HepG2 (cell line): ENCODE measurements at places on chromosomes 5 and 9.

DNA sequence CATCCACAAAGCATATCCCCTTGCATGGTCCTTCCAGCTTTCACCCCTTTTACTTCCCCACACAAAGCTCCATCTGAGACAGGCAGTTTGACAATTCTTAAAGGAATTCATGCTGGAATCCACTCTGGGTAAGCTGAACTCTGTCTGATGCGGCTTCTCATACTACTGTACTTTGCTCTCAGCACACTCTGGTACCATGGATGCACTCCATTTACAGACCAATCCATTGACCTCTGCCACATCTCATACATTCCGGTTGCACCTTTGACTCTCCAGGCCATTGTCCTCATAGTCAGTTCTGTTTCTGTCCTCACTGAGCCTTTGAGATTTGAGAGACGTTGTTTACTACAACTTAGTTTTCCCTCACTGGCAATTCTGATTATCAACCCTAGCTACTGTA is 12.2 kb downstream of the SPATA9 start:
- DNase-seq: peak; percentile 28

DNA sequence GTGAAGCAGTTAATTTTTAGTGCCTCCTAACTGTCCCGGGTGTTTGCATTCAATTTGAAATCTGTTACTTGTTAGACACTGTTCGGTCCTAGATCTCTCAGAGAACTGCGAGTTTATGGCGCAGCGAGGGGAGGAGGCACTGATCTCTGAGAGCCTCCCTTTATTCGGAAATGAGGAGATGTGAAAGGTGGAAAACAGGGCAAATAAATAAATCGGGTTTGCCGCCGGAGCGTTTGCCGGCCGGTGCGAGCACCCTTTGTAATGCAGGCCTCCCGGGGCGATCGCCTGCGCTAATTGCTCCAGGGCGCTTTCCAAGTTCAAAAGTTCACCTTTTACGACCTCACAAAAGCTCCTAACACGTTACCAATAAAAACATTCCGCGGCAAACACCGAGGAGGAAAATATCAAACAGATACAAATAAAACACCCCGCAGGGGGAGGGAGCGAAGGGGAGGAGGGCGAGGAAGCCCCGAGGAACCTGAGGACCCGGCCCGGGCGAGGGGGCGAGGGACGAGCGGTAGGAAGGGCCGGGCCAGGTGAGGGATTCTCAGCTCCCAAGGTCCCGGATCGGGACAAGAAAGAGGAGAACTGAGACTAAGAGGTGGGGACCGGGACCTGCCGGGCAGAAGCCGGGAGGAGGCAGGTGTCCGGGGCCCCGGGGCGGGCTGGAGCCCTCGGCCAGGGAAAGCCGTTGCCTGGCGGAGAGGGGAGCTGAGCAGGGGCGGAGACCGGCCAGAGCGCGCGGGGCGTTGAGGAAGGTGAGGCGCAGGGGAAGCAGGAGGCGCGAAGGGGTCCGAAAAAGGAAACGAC is 1.4 kb downstream of the NR6A1 start:
- peak; percentile 51 for DNase-seq

- DNase-seq: no peak
Observed at GRCh38 chr5:69219939-69220338, 14.7 kb upstream of the CDK7 start.

GRCh38 chr5:59067956-59068656 is 485.2 kb downstream of the RAB3C start:
- no peak for DNase-seq

DNA sequence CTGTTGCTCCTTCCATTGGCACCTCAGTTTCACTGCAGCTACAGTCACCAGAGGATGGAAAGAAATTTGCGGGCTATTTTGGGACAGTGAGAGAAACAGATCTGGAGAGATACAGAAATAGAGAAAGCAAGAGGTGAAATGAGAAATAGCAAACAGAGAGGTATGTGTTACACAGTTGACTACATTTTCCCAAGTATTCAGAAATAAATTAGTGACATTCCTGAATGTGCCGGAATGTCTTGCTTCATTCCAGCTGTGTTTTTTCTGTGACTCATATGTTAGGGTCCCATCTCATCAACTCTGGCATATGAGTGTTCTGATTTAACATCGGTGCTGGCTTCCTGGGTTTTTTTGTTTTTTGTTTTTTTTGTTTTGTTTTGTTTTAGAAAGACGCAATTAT is 63.8 kb upstream of the ZNF462 start:
- DNase-seq: peak; percentile 2

- no peak for DNase-seq
Observed at GRCh38 chr5:61505281-61505680, 173.2 kb downstream of the ZSWIM6 start.

DNA sequence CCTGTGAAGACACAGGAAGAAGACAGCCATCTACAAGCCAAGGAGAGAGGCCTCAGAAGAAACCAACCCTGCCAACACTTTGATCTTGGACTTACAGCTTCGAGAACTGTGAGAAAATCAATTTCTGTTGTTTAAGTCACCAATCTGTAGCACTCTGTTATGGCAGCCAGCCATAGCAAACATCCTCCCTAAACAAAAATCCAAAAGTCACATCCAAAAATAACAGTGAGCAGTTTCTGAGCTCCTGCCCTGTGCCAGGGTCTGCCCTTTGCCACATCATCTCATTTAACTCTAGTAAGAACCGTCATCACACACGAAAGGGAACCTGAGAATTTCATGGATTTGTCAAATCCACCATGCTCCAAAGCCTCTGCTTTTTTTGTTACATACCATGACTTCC is 118.8 kb downstream of the TRIM36 start:
- no peak for DNase-seq

DNA sequence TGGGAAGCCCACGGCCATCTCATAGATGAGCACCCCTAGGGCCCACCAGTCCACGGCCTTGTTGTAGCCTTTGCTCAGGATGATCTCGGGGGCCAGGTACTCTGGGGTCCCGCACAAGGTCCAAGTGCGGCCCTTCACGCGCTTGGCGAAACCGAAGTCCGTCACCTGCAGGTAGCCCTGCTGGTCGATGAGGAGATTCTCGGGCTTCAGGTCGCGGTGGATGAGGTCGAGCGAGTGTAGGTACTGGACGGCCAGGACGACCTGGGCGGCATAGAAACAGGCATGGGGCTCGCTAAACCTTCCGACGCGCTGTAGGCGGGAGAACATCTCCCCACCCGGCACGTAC is 558 bp downstream of the PRKACG start:
- no peak for DNase-seq

DNA sequence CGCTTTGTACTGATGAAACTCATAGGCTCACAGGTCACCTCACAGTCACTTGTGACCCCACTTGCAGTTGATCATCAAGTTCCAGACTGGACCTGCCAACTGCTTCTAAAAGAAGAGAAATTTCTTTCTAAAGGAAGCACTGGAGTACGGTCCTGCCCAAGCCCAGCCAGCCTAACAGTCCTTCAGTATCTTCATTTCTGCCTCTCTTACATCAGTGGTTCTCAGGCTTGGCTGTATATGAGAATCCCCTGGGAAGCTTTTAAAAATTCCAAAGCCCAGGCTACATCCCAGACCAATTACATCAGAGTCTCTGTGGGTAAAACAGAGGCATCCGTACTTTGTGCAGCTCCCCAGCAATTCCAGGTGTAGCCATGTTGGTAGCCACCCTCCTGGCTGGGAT is 282.1 kb downstream of the NFIB start:
- DNase-seq: no peak

DNA sequence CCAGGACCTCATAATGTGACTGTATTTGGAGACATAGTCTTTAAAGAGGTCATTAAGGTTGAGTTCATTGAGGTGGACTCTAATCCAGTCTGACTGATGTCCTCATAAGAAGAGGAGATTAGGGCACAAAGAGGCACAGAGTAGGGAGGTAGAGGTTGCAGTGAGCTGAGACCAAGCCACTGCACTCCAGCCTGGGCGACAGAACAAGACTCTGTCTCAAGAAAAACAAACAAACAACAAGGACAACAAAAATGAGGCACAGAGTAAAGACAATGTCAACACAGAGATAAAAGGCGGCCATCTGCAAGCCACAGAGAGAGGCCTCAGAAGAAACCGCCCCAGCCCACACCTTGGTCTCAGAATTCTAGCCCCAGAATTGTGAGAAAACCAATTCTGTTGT is 17.0 kb upstream of the TDRD7 start:
- peak; percentile 85 for DNase-seq

- DNase-seq: no peak
Observed at GRCh38 chr9:78698371-78698770, 401.4 kb downstream of the PSAT1 start.

GRCh38 chr5:150487199-150488061 is 20.5 kb upstream of the NDST1 start:
- peak; percentile 80 for DNase-seq

- DNase-seq: no peak
Observed at GRCh38 chr5:42640835-42641234, 115.8 kb upstream of the CCDC152 start.

GRCh38 chr5:90182726-90183125 is 226.8 kb downstream of the CETN3 start:
- DNase-seq: no peak

DNA sequence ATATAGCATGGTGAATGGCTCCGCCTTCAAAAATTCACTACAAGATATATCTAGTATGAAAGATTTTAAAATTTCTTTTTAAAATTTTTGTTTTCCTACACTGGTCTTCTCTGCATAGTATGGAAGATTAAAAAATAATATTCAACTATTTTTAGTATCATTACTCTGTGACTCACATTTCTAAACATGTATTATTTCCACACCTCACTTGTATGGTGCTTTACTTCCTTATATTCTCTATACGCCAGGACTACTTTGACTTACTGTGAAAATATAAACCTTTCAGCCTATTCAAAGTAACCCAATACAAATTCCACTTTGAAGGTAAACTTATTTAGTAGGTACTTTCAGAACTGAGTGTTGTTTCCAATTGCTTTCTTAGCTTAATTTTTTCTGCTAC is 26.8 kb upstream of the TXNDC8 start:
- no peak for DNase-seq

GRCh38 chr5:16510098-16510497 is 44.5 kb upstream of the ZNF622 start:
- no peak for DNase-seq

- no peak for DNase-seq
Observed at GRCh38 chr9:119197893-119198607, 171.2 kb downstream of the BRINP1 start.

DNA sequence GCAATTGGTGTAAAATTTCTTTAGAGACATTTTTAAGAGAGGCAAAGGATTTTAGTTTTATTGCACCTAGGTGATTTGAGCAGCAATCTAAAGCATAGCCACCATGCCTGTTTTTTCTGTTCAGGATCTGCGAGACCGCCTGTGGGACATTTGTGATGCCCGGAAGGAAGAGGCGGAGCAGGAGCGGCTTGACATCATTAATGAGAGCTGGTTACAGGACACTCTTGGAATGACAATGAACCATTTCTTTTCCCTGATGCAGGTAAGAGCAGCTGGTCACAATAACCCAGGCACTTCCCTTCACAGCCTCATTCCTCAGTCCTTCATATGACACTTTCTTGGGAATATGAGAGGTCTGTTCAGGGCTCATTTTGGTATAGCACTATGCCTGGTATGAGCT is 103.2 kb upstream of the IL7R start:
- DNase-seq: no peak

- peak; percentile 81 for DNase-seq
Observed at GRCh38 chr5:143673676-143674468, 138.1 kb upstream of the HMHB1 start.

DNA sequence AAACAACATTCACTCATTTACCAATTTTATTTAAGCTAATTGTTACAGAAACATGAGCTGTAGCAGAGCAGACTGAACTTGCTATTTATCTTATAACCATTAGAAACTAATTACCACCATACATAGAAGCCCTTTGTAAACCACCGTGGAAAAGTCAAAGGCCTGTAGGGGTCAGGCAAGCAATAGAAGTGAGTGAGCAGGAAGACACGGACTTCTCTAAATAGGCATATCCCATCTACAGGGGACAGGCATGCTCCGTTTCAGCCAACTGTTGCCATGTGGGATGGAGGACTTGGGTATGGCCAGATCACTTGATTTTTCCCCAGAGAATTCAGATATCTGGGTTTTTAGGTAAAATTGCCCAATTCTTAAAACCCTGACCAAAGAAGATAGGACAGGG is 44.8 kb downstream of the PRRC1 start:
- peak; percentile 16 for DNase-seq

DNA sequence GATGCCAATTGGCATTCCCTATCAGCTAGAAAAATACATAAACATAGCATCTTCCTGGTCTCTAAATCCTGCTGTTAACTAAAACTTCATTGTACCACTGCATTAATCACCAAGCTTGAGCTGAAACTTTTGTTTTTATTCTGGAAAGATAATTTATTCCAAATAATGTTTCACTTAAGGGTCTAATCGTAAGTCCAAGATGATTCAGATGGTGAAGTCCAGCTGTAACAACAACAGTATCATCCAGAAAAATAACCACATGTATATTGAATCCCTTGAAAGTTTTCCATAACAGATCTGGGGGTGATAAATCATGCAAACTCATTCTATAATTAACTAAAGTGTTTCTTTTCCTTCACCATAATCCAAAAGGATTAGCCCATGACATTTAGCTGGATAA is 23.9 kb downstream of the RORB start:
- no peak for DNase-seq

DNA sequence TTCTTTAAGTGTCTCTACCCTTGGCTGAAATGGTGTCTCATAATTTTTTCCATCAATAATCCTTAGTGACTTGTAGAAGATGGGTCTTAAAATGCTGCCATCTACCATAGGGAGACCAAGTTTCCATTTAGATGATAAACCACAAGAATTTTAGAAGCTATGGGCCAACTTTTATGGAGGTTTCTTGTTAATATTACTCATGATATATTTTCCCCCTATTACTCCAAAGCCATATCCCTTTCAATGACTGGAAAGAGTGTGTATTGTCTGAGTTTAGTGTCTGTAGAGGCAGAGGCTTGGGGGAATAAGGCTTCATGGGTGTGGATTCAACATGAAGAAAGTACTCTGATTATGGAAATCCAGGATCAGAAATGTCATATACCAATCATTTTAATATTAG is 507.3 kb upstream of the TNC start:
- DNase-seq: no peak

DNA sequence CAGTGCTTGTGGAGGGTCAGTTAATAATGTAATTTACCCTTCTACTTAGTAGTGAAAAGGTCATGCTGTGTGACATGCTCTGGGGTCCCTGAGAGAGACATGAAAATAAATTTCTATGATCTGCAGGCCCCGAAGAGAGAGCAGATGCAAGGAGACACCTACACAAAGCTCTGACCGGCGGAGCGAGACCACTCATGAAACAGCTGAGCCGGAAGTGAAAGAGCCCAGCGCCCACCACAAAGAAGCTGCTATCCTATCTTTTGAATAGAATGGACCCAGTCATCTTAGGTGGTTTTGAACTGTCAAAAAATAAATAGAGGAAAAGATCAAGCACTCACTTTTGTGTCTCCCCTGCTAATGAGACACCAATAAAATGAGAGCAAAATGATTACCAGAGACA is 190.0 kb downstream of the MED10 start:
- DNase-seq: no peak

- no peak for DNase-seq
Observed at GRCh38 chr9:125987420-125987819, 240.2 kb downstream of the PBX3 start.

DNA sequence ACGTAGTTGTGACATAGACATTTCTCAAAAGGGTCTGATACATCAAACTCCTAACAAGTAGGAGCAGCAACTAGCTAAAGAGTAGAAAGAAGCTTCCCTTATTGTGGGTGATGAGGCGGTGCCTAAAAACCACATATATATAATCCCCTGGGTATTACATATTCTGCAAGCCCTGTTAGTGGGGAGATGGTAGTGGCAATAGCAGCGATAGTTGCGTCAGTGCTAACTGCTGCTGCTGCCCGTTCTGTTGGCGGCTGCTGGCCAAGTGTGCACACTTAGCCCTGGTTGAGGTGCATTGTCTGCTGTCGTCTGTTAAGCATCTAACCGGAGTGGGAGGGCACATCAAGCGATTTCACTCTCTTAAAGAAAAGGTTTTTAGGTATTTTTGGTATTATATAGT is 35.8 kb downstream of the VLDLR start:
- DNase-seq: no peak
